Activated CD4-positive, alpha-beta T cell treated with anti-CD3 and anti-CD28 coated beads for 1 hour (primary cell): ENCODE measurements at places on chromosomes 11 and 22.

DNA sequence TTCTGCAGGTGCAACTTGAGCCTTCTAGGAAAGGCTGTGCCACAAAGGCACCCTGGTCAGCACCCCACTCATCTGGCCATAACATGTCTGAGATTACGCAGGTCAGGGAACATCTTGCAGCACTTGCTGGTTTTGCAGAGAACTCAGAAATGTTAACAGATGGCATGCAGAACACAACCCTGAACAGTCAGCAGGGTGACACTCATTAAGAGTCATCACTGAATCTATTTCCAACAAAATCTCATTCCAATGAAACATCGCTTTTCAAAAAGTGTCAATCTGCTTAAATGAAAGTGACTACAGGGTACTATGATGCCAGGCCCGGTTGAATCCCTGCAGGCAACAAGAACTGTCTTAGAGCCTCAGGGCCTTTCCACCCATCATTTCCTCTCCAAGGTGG is 369.8 kb upstream of the CCDC90B start:
- DNase-seq: no peak

DNA sequence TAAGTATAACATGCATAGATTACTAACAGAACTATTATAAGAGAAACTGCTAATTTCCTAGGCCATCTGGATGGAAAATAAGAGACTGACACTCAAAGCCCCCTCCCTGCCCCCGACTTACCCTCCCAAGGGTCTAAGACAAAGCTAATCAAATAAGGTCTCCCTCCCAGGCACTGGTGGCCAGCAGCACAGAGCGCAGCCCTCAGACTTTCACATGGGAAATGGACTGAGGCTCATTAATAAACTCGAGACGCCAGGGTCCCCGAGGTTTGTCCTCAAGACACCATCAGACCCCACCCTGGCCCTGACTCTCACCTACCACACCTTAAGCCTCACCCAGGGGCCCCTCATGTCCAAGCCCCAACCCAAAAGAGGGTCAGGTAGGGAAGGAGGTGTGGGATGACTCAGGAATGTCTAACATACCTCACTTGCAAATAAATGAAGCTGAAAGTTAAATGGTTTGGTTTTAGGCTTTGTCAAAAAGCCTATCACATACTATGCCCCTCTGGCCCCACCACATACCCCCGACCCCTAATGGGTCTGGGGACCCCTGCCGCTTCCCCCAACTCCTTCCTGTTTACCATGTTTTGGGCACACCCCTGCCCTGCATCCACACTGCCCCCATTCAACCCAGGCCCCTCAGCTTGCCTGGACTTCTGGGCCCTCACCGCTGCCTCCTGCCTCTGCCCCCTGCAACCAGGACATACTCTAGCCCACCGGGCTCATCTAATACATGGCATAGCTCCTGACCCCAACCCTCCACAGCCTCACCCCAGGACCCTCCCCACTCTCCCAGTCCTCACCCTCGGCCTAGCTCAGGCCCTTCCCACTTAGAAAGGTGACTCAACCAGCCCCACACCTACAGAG is 11.4 kb downstream of the ARAP1 start:
- no peak for DNase-seq

GRCh38 chr11:65571940-65572339 is 398 bp upstream of the FAM89B start:
- no peak for DNase-seq

DNA sequence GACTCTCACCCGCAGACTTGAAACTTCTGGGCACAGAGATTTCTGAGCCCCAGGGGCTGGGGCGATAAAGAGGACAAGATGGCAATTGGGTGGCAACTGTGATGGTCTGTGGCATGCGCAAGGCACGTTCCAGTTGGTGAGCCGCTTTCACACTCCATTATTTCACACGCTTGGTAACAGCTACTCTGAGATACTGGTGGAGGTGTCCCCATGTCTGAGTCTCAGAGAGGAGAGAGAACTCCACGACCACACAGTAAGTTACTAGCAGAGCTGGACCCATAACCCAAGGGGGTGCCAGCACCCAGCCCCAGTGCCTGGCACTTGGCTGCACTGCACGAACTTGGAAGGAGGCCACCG is 6.0 kb upstream of the KCNJ4 start:
- DNase-seq: no peak

DNA sequence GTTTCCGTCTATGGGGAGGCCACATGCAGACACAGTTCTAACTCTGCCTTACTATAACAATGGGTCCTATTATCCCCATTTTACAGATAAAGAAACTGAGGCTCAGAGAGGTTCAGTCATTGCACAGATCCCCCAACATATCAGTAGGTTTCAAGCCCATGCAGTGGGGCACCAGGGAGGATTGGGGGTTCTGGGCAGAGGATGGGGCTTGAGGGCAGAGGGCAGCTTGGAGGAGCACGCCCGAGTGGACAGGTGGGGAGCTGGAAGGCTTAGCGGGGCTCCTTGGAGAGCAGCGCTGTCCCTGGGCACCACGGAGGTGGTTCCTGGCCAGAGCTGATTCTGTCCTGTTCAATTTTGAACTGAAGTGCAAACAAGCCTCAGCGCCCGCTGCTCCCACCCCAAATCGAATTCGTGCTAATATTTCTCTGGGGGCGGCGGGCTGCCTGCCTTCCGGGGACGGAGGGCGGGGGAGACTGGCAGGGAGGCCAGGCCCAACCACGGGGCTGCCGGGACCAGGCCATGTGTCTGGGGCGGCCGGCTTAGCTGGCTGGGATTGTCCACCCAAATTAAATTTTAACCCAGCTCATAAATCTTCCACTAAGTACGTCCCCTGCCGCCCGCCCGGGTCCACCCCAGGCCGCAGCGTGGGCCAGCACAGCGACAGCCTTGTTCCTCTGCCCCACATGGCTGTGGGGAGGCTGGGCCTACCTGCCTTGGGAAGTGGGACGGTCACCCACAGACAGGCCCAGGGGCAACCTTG is 49.4 kb downstream of the FLRT1 start:
- no peak for DNase-seq

GRCh38 chr22:31269892-31270579 is 22.3 kb downstream of the PIK3IP1 start:
- DNase-seq: no peak

GRCh38 chr11:45182902-45183301 is 36.5 kb downstream of the PRDM11 start:
- no peak for DNase-seq

DNA sequence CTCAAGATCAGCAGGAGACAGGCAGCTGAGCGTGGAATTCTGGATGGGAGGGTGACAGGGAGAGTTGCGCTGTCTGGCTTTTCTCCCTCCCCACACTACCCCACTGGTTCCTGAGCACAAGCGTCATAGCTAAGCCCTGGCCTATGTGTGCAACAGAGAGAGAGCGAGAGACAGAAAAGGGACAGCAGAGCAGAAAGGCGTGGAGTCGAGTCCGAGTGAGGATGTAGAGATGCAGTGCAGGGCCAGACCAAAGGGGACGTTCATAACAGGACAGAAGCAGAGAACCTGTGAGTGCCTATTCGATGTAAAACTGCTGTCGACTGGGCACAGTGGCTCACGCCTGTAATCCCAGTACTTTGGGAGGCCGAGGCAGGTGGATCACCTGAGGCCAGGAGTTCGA is 94.0 kb upstream of the TMEM45B start:
- DNase-seq: no peak

GRCh38 chr22:45233386-45233785 is 7.3 kb downstream of the KIAA0930 start:
- DNase-seq: no peak

DNA sequence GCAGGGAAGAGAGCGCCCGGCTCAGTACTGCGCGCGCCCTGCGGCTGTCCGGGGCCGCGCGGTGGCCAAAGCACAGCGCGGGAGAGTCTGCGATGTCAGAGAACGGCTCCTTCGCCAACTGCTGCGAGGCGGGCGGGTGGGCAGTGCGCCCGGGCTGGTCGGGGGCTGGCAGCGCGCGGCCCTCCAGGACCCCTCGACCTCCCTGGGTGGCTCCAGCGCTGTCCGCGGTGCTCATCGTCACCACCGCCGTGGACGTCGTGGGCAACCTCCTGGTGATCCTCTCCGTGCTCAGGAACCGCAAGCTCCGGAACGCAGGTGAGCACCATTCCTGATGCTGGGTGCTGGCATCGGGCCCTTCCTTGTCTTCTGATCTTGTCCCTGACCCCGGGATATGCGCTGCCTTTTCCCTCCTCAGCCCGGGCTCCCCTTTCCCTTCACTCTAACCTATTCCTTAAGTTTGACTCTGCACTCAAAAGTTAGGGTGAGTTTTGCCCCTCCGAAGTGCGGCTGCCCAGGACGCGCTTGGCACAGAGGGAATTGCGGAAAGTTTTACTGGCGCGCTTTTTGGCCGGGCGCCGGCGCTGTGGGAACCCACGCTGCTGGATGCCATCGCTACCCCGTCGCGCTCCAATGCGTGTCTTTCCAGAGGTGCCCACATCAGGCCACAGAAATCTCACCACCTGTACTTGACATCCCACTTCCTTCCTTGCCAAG is at the start of gene MTNR1B:
Gene MTNR1B (plus strand): TSS at position 18 of the 714 bp plus-strand sequence. CDS start 75 bp downstream, at position 93.
- no peak for DNase-seq

- DNase-seq: no peak
Observed at GRCh38 chr11:125256541-125257189, 92.1 kb downstream of the PKNOX2 start.

GRCh38 chr11:63768237-63769041 is at the start of gene ZFTA:
ZFTA (minus strand) TSS chr11:63768775; CDS start chr11:63768622, 153 bp downstream.
- peak; percentile 45 for DNase-seq

GRCh38 chr11:96324912-96325311 is 18.1 kb downstream of the MAML2 start:
- no peak for DNase-seq

DNA sequence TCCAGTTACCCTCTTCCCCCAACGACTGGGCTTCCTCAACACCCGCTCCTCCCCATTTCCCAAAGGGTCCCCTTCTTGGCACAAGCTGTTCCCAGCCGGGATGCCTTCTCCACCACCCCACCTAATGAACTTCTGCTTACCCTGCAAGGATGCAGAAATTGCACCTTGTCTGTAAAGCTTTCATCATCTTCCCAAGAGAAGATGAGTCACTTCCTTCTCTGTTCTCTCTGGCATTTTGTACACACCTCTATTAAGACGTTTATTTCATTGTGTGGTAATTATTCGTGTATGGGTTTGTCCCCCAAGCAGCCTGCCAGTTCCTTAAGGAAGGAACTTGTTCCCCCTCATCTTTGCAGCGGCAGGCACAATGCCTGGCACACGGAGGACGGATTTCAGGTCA is 351.1 kb downstream of the CADM1 start:
- DNase-seq: no peak

GRCh38 chr11:43975629-43976028 is 33.2 kb downstream of the C11orf96 start:
- DNase-seq: no peak

GRCh38 chr22:45216133-45217003 is 24.3 kb downstream of the KIAA0930 start:
- DNase-seq: no peak

DNA sequence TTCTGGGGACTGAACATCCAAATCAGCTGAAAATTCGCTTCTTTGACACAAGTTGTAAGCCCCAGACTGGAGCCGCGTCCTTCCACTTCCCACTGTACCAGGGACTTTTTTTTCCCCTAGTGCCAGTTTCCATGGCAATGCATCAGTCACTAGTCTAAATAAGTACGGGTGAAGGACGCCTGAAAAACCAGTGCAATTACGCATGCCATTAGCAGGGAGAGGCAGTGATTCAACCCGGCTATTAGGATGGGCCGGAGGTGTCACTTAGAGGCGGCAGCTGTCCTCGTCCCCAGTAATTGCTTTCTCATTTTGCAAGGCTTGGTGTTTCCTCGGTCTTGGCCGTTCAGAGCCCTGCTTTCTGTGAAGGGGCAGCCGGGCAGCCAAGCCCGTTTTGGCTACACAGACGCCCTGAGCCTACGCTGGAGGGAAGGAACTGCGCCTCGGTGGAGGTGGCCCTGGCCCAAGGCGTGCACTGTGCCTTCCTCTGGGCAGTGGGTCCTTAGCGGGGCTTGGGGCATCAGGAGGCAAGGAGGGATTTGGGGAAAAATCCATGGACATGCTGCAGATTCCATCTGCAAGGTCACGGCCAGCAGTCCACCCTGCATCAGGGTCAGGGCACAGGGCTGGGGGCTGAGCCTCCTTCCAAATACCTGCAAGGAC is 319.7 kb downstream of the CTTN start:
- DNase-seq: no peak

DNA sequence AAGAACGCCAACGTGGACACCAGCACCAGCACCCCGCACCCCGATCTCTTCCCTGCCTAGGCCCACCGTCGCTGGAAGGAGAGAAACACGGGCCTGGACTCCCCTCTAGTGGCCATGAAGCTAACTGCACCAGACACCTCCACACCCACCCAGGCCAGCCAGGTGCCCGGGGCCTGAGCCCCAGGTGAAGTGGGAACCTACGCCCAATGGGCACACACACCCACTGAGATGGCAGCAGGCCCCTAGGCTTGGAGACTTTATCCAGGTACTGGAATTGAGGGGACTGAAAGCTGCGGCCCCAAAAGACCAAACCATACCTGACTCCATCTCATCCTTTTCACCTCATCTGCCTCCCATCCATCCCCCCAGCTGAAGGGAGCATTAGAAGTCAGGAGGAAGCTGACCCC is 81.0 kb downstream of the BUD13 start:
- DNase-seq: peak; percentile 39

- no peak for DNase-seq
Observed at GRCh38 chr11:28966951-28967350, 858.8 kb downstream of the METTL15 start.

DNA sequence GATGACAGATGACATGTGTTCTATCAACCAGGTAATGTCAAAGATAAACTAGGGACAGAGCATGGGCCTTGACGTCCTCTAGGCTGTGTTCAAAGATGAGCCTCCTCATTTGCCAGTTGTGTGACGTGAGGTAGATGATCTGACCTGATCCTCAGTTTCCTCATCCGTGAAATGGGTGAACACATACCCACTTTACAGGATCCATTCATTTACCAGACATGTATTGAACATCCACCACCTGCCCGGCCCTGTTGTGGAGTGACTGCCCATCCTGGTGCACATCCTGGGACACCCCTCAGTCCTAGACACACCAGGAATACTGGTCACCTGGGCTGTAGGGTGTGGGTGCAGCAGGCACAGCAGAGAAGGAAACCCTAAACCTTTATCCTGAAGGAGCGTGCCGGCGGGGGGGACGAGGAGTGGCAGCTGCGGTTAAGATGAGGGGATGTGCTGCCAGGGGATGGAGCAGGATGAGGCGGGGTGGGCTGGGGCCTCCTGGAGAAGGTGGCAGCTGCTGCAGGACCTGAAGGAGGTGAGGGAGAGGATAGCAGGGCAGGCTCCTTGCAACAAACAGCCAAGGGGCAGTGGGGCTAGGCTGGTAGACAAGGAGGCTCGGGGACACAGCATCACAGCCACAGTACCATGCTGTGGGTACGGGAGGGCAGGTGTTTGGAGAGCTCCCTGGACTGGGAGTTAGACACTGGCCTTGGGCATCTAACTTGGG is 8.4 kb downstream of the CLDN5 start:
- no peak for DNase-seq

DNA sequence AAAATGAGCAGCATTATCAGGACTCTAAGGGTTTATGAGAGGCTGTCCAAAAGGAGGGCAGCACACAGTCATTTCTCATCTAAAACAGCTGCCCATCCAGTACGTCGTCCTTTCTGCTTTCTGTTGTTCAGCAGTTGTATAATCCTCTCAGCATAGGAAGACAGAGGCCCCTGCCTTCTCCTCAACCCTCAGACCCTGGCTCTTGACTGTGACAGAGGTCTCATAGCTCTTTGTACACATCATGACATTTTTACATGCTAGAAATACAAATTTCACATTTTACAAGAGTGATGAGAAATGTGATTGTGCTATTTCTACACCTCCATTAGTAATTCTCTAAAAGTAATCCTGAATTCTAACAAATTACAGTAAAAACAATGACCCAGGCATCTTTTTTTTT is 36.2 kb upstream of the ZC3H12C start:
- no peak for DNase-seq

- no peak for DNase-seq
Observed at GRCh38 chr11:12150831-12151382, 40.5 kb downstream of the MICAL2 start.

GRCh38 chr11:16412525-16413172 is 56.3 kb upstream of the SOX6 start:
- no peak for DNase-seq
